Kidney tubule cell (primary cell): ENCODE measurements at places on chromosomes 7 and 10.

GRCh38 chr10:64547168-64547567 is 1026.0 kb downstream of the REEP3 start:
- no peak for DNase-seq

DNA sequence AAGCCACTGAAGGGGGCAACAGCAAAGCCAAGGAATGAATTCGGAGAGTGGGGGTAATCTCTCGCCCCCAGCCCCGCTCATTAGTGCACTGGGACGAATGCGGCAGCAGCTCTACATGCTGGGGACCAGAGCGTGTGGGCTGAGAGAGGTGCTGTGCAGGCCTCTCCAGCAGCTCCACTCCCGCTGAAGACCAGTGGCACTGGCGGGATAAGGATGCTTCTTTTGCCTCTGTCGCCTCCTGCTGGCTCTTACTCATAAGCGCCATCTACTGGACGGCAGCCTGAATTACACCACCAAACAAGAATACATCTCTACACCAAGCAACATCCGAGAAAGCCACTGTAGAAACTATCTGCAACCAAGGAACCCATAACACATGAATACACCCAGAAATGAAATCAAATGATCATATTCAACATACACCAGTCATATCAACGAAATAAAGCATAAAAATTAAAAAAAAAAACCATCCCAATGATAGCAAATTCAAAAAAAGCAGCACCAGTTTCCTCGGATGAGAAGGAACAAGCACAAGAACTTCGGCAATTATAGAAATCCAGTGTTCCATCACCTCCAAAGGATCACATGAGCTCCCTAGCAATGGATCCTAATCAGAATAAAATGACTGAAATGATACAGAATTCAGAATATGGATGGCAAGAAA is 79.0 kb upstream of the TMEM168 start:
- DNase-seq, result peak; percentile 61

DNA sequence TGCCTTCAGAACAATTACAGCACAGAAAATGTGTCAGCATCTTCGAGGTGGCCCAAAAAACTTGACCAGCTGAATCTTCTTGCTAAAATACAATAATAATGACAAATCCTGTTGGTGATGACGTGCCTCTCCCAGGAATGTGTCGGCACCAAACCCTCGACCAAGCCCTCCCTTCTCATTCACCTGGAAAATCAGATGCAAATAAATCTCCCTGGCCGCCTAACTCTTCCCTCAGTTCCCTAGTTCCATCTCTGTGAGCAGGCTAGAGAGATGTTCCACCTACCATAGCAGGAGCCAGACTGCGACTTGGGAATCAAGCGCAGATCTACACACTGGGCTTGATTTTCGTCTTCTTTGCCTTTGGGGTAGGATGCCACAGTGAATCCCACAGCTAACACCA is 4.1 kb downstream of the PRSS1 start:
- DNase-seq, result peak; percentile 63

GRCh38 chr10:66924674-66925345 is 1.0 kb upstream of the LRRTM3 start:
- DNase-seq, result no peak

GRCh38 chr10:34254596-34254995 is 560.5 kb downstream of the PARD3 start:
- peak; percentile 87 for DNase-seq

- peak; percentile 13 for DNase-seq
Measured at GRCh38 chr10:62637249-62638061, 167.1 kb upstream of the ADO start.

DNA sequence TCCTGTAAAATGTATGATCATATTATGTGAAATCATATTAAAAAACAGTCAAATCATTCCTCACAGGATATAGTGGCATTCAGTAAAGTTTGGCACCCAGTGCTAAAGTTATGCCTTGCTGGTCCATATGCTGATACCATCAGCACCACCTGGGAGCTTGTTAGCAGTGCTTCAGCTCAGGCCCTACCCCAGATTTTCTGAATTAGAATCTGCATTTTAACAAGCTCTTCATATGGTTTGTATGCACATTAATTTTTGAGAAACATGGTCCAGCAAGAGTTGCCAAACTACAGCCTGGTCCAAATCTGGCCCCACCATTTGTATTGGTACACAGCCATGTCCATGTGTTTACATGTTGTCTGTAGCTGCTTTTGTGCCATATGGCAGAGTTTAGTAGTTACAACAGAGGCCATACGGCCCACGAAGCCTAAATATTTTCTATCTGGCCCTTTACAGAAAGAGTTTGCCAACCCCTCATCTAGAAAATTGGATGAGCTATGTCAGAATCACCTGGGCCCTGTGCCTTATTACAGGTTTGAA is 30.1 kb downstream of the RAB18 start:
- no peak for DNase-seq

GRCh38 chr7:33849004-33849403 is 56.3 kb upstream of the BMPER start:
- peak; percentile 22 for DNase-seq

- no peak for DNase-seq
Measured at GRCh38 chr7:46738165-46738564, 817.1 kb upstream of the IGFBP3 start.

- no peak for DNase-seq
Measured at GRCh38 chr7:135501402-135501801, 8.5 kb downstream of the CNOT4 start.

DNA sequence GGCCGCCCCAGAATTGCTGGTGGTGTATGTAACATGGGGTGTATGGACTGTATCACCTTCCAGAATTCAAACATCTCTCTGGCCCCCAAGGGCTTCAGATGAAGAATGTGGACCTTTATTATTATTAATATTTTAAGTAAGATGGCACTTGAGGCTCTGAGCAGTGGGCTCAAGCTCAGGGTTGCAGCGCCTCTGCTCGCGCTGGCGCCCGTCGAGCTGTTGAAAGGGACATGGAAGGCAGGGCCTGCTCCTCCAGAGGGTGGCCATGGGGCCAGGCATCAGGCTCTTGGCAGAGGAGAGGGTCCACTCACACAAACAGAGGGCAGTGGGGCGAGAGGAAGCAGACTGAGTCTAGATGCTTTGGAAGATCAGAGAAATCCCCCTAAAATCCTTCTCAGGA is 120.2 kb downstream of the NT5C2 start:
- DNase-seq, result no peak

- no peak for DNase-seq
Measured at GRCh38 chr7:824081-824480, 8.2 kb upstream of the SUN1 start.

GRCh38 chr10:73414230-73414945 is 530 bp upstream of the ANXA7 start:
- DNase-seq, result peak; percentile 12

- peak; percentile 54 for DNase-seq
Measured at GRCh38 chr7:135414850-135415439, 95.0 kb downstream of the CNOT4 start.

DNA sequence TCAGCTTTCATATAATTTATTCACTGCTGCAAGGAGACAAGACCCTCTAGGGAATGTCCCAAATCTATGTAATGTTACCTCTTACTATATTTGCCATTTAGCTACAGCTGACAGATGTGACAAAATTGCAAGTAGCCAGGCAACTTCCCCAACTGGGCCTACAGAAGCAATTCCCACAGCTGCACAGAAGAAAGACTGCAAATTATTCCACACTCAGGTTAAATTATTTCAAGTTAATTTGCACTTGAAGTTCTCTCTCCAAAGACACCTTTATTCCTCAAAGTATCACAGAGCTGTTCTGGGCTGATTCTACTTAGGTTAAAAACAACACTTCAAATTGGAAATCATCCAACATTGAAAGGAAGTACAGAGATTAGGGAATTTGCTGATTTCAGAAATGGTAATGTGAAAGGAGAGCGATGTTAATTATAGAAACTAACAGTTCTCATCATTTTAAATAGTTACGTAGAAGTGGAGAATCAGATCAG is 133.6 kb downstream of the THSD7A start:
- DNase-seq, result no peak

- DNase-seq, result no peak
Measured at GRCh38 chr7:29857654-29858053, 51.3 kb downstream of the WIPF3 start.

- DNase-seq, result peak; percentile 40
Measured at GRCh38 chr7:142303650-142304049, 45.8 kb upstream of the PRSS58 start.

- no peak for DNase-seq
Measured at GRCh38 chr10:95247881-95248583, 42.8 kb downstream of the PDLIM1 start.

GRCh38 chr7:80393786-80394185 is 118.1 kb downstream of the GNAT3 start:
- DNase-seq, result no peak

DNA sequence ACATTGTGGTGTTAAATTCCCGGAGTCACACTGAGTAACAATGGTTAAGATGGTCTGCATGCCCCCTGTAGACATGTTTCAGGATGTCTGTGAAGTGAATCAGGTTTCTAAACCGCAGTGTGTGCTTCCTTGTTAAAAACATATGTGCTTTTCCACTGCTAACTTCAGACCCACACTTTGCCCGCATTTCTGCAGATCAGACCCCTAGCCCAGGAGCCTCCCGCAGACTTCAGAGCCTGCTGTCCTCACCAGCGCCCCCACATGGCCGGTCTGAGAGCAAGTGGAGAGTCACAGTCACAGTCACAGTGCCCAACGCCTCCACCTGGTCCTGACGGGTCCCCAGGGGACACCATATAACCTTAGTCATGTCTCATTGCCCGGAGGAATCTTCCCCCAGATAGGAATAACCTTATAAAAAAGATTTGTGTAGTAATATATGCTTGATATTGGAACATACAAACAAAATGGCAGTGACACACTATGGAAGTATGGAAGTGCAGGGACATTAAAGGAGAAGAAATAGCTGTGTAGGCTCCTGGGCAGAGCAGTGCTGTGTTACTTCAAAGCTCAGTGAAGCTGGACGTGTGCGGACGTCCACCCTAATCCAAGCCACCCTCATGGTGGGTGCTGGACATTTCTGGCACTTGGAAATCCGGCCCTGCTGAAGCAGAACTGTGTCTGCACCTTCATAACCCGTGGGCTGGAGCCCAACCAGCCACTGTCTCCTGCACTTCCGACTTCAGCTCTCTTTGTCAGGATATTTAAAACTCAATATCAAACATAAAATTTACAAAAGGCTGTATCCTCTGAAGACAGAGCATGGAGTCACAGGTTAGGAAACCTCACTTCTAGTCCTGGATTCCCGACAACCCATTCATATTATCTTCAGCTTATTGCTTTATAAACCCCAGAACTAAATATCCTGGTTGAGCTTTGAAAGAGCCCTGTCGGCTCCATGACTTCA is 29.0 kb downstream of the GSTO2 start:
- DNase-seq, result peak; percentile 14

DNA sequence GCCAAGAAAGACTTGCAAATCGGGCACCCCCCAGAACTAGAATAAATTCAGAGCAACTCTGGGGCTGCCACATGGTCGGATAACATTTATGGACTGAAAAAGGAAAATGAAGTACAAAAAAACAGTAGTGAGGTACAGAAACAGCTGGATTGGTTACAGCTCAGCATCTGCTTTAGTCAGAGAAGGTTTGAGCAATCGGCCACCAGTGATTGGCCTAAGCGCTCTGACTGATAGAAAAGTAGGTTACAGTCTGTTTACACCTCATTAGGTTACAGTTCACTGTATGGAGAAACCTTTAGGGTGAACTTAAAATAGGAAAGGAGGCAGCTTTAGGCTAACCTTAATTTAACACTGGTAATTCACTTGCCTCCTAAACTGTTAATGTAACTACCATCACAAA is 102.0 kb upstream of the DKK1 start:
- DNase-seq, result no peak

DNA sequence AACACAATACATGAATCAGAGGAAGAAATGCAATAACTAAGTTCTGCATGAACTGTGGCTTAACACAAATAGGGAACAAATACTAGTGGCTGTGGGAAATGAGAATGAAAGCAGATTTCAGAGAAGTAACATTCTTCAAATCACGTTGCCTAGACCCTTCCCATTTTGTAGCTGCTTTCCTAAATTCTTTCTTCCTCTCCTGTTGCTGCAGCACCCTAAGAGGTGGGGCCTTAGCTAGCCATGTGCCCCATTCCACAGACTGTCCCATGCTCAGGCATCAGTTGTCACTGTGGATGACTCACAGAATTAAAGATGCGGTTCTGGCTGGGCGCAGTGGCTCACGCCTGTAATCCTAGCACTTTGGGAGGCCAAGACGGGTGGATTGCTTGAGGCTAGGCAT is 704.7 kb upstream of the C7orf33 start:
- DNase-seq, result no peak

DNA sequence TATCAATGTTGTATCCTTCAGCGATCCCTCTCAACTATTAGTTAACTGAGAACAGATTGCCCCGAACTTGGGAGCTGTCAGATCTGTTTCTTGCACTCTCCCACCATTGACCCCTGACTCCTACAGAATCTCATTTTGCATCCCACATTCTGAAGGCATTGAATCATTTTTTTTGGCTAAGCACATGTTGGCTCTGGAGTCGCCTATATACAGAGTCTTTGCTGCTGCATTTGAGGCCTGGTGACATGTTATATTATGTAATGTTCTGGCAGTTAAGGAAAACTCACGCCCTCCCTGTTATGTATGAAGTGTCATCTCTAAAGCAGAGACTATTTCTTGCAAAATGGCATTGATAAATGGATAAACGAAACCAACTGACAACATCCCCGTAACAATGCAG is 159.2 kb upstream of the ITGB1 start:
- DNase-seq, result no peak

GRCh38 chr7:123355576-123356190 is 155.9 kb upstream of the SLC13A1 start:
- peak; percentile 45 for DNase-seq

- DNase-seq, result no peak
Measured at GRCh38 chr7:98565103-98565502, 52.0 kb upstream of the NPTX2 start.

GRCh38 chr7:110148054-110148453 is 942.9 kb upstream of the LRRN3 start:
- no peak for DNase-seq

GRCh38 chr10:87850742-87851205 is 12.6 kb downstream of the KLLN start:
- DNase-seq, result peak; percentile 67

DNA sequence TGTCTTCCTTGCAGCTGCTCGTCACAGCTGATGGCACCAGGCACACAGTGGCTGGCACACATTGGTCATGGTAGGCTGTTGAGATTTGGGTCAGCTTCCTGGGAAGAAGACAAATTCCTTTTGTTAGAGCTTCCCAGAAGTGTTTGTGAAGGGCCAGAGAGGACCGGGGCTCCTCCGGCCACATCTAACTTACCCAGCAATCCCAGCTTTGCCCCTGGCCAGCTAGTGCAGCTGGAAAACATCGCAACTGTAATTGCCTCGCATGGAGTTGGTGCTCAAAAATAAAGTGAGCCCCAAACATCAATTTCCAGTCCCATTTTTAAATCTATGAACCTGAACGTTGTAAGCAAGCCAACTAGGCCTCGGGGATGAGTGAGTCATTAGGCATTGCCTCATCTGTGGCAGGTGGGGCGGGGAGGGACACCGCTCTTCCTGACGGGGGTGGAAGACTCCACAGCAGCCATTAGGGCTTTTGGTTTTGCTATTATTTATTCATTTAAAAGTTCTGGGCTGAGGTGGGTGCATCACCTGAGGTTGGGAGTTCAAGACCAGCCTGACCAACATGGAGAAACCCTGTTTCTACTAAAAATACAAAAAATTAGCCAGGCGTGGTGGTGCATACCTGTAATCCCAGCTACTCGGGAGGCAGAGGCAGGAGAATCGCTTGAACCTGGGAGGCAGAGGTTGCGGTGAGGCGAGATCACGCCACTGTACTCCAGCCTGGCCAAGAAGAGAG is 12.4 kb downstream of the CPA5 start:
- peak; percentile 94 for DNase-seq

GRCh38 chr10:123530166-123530870 is 135.8 kb upstream of the GPR26 start:
- no peak for DNase-seq
